MM.1S (cell line): ENCODE measurements at places on chromosomes 1 and 21.

GRCh38 chr21:25489673-25490072 is 117.6 kb downstream of the MRPL39 start:
- no peaks in the 10 kb centered on the region for H3K36me3 ChIP-seq
- no peak overlapping the region for H3K4me3 ChIP-seq
- no peak for DNase-seq
- H3K4me1 ChIP-seq, result no peaks in the 10 kb centered on the region

GRCh38 chr21:41634858-41635257 is 126.9 kb upstream of the TMPRSS2 start:
- H3K4me3 ChIP-seq, result no peak overlapping the region
- H3K27ac ChIP-seq, result no peak overlapping the region
- H3K27me3 ChIP-seq, result peaks cover 81% of the 10 kb centered on the region

DNA sequence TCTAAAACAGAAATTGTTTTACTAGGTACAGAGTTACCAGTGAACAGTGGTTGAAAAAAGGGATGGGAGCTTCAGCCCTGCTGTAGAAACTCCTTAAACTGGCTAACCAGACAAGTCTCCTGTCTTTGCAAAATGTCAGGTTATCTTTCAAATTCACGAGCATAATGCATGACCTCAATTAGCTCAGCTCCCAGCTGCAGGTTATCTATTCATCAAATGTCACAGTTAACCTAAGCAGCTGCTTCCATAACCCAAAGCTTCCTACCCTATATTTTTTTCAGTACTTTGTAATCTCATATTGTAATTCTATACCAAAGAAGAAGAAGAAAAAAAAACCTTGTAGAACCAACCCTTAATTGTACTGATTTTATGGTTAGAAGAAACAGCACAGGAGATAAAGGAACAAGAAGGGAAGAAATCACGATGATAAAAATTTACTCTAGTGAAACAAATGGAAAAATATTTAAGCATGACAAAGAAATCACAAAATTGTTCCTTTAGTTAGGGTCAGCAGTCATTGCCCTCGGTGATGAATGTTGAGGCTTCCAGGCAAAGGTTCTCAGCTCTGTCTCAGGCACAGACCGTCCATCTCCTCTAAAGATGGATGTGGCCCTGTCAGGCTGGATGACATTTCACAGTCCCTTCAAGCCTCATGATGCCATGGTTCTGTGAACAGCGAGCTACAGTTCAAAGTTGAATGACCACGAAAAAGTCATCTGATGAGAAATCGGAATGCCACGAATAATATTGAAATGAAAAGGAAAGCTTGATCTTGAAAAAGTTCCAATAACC is 95.9 kb downstream of the PLD5 start:
- no peaks in the 10 kb centered on the region for H3K4me1 ChIP-seq
- no peaks in the 10 kb centered on the region for H3K36me3 ChIP-seq
- no peak overlapping the region for H3K27ac ChIP-seq
- no peak for DNase-seq
- no peak overlapping the region for H3K4me3 ChIP-seq

DNA sequence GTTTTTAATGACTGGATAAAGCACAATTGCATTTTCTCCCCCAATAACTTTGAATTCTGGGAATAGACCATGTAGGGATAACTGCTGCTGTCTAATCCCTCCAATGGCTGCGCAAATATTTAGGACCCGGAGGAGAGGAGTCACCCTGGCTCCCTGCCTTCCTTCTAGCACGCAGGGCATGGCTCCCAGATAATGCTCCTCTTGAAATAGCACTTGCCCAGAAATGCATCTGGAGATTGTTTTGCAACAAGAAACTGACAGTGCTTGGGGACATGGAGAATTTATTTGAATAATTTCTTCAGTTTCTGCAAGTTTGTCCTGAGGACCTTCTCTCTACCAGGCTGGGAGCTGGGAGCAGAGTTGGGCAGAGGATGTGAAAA is 83.5 kb downstream of the MAN1C1 start:
- no peak overlapping the region for H3K4me3 ChIP-seq

DNA sequence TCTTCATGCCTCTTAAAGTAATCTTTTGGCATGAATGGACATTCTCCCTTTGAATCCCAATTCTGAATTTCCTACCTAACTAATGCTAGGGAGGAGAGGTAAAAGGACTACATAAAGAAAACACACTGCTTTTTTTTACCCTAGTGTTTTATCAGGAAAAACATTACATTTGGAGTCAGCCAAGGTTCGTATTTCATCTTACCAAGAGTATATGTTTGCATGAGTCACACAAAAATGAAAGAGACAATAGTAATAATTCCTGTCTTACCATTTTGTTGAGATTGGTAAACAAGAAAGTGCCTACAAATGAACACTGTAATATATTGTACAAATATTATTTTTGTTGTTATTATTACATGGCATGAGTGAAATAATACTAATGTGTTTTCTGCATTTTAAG is 112.9 kb upstream of the WARS2 start:
- no peaks in the 10 kb centered on the region for H3K4me1 ChIP-seq
- H3K4me3 ChIP-seq, result no peak overlapping the region
- H3K27me3 ChIP-seq, result no peaks in the 10 kb centered on the region
- H3K36me3 ChIP-seq, result no peaks in the 10 kb centered on the region

DNA sequence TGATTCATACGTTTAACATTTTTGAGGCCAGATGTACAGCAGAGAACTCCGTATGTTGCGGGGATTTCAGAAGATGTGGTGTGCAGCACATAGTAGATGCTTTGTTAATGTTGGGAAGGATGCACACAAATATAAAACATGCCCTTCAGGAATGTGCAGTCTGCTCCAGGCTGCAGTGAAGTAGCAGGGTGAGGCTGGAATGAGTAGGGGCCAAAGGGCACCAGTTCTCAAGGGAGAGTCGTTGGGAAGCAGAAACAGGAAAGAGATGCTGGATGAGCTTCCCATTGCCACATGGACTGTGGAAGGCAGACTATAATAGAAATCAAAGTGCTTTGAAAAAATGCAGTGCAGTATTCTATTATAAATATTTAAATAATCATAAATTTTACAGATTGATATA is 126.9 kb downstream of the NOS1AP start:
- H3K27me3 ChIP-seq, result no peaks in the 10 kb centered on the region
- no peak overlapping the region for H3K4me3 ChIP-seq
- H3K4me1 ChIP-seq, result peaks cover 8% of the 10 kb centered on the region
- DNase-seq, result no peak

DNA sequence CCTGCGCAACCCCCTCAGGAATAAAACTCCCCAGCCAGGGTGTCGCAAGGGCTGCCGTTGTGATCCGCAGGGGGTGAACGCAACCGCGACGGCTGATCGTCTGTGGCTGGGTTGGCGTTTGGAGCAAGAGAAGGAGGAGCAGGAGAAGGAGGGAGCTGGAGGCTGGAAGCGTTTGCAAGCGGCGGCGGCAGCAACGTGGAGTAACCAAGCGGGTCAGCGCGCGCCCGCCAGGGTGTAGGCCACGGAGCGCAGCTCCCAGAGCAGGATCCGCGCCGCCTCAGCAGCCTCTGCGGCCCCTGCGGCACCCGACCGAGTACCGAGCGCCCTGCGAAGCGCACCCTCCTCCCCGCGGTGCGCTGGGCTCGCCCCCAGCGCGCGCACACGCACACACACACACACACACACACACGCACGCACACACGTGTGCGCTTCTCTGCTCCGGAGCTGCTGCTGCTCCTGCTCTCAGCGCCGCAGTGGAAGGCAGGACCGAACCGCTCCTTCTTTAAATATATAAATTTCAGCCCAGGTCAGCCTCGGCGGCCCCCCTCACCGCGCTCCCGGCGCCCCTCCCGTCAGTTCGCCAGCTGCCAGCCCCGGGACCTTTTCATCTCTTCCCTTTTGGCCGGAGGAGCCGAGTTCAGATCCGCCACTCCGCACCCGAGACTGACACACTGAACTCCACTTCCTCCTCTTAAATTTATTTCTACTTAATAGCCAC is 696 bp downstream of the TGFB2 start:
- peak overlapping the region; percentile 4; the same call in 1 of the 2 replicates for H3K27ac ChIP-seq
- peaks cover 12% of the 10 kb centered on the region for H3K27me3 ChIP-seq
- H3K4me3 ChIP-seq, result peak overlapping the region; percentile 72
- peaks cover 9% of the 10 kb centered on the region; the same call in 1 of the 2 replicates for H3K4me1 ChIP-seq
- no peaks in the 10 kb centered on the region for H3K36me3 ChIP-seq

GRCh38 chr21:25330266-25330665 is 277.0 kb downstream of the MRPL39 start:
- no peaks in the 10 kb centered on the region for H3K27me3 ChIP-seq
- H3K36me3 ChIP-seq, result no peaks in the 10 kb centered on the region
- no peak for DNase-seq
- H3K27ac ChIP-seq, result no peak overlapping the region
- H3K4me1 ChIP-seq, result no peaks in the 10 kb centered on the region
